ENCODE measurements at places on chromosomes 13 and 19. TPM values are rescaled to one million over a fixed set of nuclear protein-coding genes. Genes with fewer than 3 reads are reported as not detected.

MED29 gene
- total RNA-seq = 24.0 TPM

TPRX1 gene
- total RNA-seq = not detected

ADGRE3 gene
- total RNA-seq = 0.11 TPM

CCDC169 gene
- 0.30 TPM for total RNA-seq

LAIR1 gene
- 4.7 TPM for total RNA-seq

CEACAM20 gene
- total RNA-seq = not detected

CCDC70 gene
- not detected for total RNA-seq

RFPL4A gene
- total RNA-seq = not detected

ZNF530 gene
- total RNA-seq = 7.1 TPM

PEPD gene
- total RNA-seq = 26.9 TPM

NPAS1 gene
- not detected for total RNA-seq

IGFL1 gene
- not detected for total RNA-seq

KLK14 gene
- total RNA-seq = 1.1 TPM

DLL3 gene
- 0.72 TPM for total RNA-seq

SYNE4 gene
- 1.7 TPM for total RNA-seq

CARS2 gene
- 55.8 TPM for total RNA-seq

ZNF329 gene
- total RNA-seq = 5.0 TPM

NCAN gene
- total RNA-seq = not detected

FAAP24 gene
- total RNA-seq = 8.9 TPM

ZNF302 gene
- total RNA-seq = 17.1 TPM

ZNF460 gene
- total RNA-seq = 52.4 TPM

KISS1R gene
- total RNA-seq = 14.3 TPM

KANK3 gene
- 1.1 TPM for total RNA-seq

TEX101 gene
- total RNA-seq = not detected

PDE4C gene
- total RNA-seq = not detected

USE1 gene
- total RNA-seq = 24.5 TPM

LRRC8E gene
- not detected for total RNA-seq

All from activated CD4-positive, alpha-beta T cell treated with anti-CD3 and anti-CD28 coated beads for 36 hours (primary cell).